ENCODE measurements at places on chromosomes 12 and 14.

DNA sequence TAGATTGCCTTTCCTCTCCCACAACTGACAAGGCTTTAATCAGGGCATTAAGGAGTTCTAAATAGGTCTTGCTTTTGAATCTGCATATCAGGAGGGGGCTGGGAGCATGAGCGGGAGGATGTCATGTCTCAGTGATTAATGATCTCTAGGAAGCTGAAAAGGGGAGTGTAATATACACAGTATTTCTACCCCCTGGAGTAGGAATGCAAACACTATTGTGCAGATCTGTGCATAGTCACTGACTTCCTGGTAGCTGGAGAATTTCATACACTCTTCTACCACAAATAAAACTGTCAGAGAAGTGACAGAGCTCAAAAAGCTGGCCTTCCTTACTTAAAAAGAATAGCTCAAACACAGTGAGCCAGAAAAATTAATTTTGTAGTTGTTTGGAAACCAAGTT is 65.8 kb downstream of the RIC8B start:
- DNase-seq = no peak

DNA sequence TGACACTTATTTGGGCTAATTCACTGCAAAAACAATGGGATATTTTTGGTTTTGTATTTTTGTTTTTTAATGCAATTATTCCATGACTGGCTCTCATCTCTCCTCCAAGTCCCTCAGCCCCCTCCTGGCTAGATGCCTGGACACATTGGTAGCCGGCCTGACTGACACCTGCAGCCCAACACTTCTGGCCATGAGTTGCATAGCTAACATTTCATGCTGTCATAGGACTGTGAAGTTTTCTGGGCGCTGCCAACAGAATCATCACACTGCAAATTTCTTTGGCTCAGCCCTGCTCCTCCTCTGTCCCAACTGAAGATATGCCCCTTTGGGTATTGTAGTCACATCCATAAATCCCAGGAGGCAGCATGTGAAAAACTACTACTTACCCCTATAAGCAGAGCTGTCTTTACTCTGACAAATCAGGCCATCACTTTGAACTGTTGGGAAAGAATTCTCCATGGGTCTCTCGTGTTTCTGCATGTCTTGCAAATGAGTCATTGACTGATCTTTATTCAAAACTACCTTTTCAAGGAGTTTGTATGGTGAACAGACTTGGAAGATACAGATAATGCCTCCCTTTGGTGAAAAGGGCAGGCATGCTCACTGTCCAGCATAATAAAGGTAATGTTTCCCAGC is 126.7 kb upstream of the LGR5 start:
- no peak for DNase-seq

GRCh38 chr14:53260928-53261327 is 107.8 kb upstream of the DDHD1 start:
- no peak for DNase-seq

GRCh38 chr14:30064454-30064853 is 136.8 kb upstream of the PRKD1 start:
- DNase-seq = no peak

GRCh38 chr14:20606190-20606901 is 15.2 kb upstream of the RNASE12 start:
- no peak for DNase-seq

DNA sequence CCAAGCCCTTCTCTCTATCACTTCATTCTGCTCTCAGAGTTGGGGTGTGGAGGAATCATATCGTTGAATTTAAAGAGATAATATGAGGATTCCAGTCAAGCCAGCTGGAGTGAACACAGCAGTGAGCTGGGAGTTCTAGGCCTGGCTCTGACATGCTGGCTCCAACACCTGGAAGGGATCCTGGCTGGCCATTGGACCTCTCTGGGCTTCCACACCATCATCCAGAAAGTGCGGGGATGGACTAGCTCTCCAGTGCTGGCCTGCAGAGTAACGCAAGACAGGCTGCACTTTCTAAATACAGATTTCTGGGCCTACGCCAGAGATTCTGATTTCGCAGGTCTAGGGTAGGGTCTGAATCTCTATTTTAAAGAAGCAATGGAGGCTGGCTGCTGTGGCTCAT is 34.8 kb upstream of the HDAC7 start:
- DNase-seq = no peak

GRCh38 chr12:51128919-51129318 is 44.0 kb downstream of the TFCP2 start:
- DNase-seq = no peak

GRCh38 chr12:107510211-107510610 is 175.4 kb upstream of the PWP1 start:
- no peak for DNase-seq

DNA sequence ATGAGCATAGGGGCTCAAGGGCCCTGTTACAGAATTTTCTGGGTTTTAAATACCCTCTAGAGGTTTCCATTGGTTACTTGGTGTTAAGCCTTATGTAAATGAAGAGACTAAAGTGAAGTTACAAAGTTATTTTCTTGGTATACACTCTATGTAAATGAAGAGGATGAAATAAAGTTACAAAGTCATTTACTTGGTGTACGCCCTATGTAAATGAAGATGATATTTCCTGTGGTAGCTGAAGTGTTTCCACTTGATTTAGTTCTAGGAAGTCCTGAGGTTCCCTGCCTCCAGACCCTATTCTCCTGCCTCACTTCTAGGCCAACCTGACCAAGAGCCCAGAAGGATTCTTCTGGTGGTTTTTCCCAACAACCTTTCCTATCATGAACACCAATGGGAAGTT is 126.1 kb downstream of the SPTSSA start:
- DNase-seq = no peak

- no peak for DNase-seq
These were observed 5.8 kb downstream of the RAB21 start for GRCh38 chr12:71760471-71760870.

- no peak for DNase-seq
These were observed at the start of gene SRGAP1 for GRCh38 chr12:63844391-63845341. Gene SRGAP1 (plus strand): TSS chr12:63844700. CDS start chr12:63844817, 117 bp downstream.

DNA sequence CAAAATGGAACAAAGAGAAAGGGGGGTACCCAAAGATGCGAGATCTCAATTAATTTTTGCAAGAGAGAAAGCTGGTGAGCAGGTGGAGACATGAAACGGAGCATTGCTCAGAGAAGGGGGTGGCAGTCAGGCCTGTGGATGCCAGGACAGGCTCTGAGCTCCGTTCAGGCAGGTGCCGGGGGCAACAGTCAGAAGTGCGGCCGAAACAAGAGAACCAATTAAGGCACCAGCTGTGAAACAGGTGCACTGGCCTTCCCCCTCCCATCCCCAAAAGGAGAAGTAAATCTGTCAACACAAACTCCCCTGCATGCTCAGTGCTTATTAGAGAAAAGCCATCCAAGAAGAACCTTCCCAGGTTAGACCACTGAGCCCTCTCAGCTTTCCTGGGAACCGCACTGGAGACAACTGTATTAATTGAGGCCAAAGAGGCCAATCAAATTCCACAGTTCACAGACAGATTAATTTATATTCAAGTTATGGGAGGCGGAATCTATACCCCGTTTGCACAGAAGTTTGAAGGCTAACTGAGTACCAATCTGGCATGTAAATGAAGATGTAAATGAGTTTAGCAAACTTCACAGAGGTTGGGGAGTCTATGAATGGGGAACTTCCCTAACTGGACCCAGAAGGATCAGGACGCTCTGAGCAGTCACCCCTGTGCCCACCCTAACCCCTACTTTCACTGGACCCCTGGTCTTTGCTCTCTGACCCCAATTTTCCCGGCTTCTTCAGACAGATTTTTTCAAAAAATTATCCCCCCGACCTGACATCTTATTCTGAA is 20.9 kb downstream of the OAS2 start:
- DNase-seq = peak; percentile 83

DNA sequence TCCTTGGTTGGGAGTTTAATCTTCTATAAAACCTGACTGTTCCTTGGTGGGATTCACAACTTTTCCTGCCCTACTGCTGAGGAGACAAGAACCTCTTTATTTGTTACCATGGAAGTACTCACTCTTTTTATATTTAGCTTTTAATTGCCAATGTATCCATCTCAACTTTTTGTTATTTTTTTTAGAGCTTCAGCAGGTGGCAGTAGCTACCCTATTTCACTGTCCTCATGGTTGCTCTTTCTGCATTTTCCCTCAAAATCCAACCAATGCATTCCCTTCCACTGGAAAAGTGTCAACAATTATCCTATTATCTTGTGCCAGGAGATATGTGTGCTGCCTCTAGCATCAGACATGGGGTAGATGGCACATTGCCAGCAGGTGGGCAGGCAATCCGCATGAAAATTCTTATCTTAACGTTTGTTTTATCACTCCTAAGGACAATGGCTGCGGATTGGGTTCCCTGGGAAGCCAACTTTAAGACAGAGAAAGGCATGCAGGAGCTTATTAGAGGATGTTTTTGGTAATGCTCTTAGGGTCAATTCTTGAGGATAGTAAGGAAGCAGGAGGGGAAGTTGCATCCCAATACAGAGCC is 406.4 kb downstream of the SNAPC1 start:
- no peak for DNase-seq

GRCh38 chr14:37992499-37992898 is 215.2 kb upstream of the SSTR1 start:
- no peak for DNase-seq

DNA sequence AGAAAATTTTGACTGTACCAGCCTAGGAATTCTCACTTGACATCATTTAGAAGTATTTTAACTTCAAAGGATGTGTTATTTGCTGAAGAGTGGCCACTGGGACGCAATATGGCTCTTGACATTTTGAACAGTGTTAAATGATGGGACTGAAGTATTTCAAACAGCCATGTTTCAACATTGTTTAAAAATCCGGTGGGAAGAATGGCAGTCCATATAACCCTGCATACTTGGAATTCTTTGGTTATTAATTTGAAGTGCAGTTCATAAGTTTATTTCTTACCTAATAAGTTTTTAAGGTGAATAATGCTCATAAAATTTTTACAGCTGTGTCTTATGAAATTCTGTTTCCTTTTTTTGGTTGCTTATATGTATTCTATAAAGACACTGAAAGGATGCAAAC is 8.3 kb downstream of the TMTC2 start:
- no peak for DNase-seq

DNA sequence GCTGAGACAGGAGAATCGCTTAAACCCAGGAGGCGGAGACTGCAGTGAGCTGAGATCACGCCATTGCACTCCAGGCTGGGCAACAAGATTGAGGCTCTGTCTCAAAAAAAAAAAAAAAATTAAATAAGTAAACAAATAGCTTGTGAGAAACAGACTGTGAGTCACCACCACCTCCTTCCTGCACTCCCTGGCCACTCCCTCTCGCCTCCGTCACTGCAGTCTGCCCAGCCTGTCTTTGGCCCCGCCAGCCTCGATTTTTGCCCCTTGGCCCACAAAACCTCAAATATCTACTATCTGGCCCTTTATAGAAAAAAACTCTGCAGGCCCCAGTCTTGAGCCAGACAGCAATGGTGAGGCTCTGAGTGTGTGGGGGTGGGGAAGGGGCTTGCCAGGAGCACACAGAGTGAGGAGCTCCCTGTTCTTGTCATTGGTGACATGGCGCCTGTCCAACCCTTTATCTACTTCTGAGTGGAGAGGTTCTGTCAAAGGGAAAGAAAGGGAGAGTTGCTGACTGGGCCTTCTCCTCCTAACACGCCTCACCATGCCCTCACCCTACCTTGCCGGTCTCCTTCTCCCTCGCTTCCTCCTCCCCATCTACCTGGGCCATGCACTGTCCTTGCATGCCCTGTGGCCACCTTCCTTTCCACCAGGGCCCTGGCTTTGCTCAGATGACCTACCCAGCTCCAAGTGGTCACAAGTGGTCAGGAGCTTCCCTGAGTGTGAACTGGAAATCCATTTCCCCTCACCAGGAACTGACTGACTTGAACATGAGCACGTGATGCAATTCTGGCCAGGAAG is 22.1 kb downstream of the LGMN start:
- no peak for DNase-seq

DNA sequence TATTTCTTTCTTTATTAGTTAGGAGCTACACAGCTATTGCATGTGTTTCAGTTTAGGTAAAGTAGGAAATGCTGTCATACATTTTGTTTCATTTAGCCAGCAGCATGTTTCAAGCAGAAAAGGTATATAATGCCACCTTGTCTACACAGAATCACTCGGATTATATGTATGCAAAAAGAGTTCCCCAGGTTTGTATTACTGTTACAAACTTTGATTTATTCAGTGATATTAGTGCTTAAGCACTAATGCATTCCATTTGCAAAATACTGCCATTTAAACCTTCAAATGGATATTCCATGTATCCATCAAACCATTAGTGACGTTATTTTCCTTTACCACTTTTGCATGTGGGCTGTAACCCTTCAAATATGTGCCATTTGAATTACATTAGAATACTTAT is 564.0 kb downstream of the RPL10L start:
- no peak for DNase-seq

- DNase-seq = no peak
These were observed 133.5 kb downstream of the FOXN3 start for GRCh38 chr14:89283327-89284060.

DNA sequence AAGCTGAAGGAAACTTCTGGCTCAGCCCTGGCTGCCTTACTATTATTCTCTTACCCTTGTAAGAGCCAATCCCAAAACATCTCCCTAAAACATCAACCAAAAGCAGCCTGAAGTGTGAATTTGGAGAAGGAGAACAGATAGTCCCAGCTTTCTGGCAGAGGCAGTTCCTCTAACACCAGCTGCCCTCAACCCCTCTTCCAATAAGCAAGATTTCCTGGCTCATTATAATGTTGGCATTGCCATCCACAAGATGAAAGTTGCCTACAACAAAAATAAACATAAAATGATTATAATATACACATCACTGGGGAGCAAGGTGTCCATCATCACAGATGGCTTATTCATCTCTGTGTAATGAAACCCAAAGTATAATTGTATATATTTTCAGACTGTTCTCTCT is 352.5 kb upstream of the CCDC196 start:
- DNase-seq = no peak

GRCh38 chr14:71592361-71592760 is 339.9 kb upstream of the RGS6 start:
- DNase-seq = no peak
